ENCODE measurements at places on chromosomes 3 and 15. TPM values are rescaled to one million over a fixed set of nuclear protein-coding genes. Genes with fewer than 3 reads are reported as not detected.

The GP9 gene
- not detected for total RNA-seq

The ANKUB1 gene
- total RNA-seq = not detected

The GAP43 gene
- not detected for total RNA-seq

The CACNA1D gene
- total RNA-seq = 0.21 TPM

The ELL3 gene
- total RNA-seq = 3.6 TPM

The TRH gene
- not detected for total RNA-seq

All from activated CD4-positive, alpha-beta T cell treated with anti-CD3 and anti-CD28 coated beads for 36 hours (primary cell).